ENCODE measurements at places on chromosomes 4 and X.
A peak's percentile ranks its signal among the peaks of the same experiment; 100 is the strongest.

GRCh38 chrX:38172596-38172995 lies 48.1 kb downstream of the SRPX start:
- no peak for DNase-seq

- DNase-seq = no peak
Observed at GRCh38 chr4:175773566-175773965, 38.5 kb downstream of the GPM6A start.

- no peak for DNase-seq
Observed at GRCh38 chr4:146053891-146054290, 115.3 kb upstream of the ZNF827 start.

- DNase-seq = no peak
Observed at GRCh38 chrX:16458208-16458607, 191.8 kb upstream of the S100G start.

- no peak for DNase-seq
Observed at GRCh38 chr4:93828995-93829819, 654 bp downstream of the ATOH1 start.

GRCh38 chr4:477686-478085 lies 21.3 kb downstream of the ZNF721 start:
- DNase-seq = no peak

GRCh38 chrX:103615781-103616371 lies 8.1 kb downstream of the TCEAL3 start:
- DNase-seq = no peak

GRCh38 chr4:146638786-146639505 lies at the start of gene POU4F2:
Gene POU4F2, plus strand, starts transcription at chr4:146638893. Its CDS starts 248 bp downstream, at chr4:146639141.
- no peak for DNase-seq

GRCh38 chrX:35890699-35891098 lies 28.8 kb upstream of the CFAP47 start:
- peak; percentile 8 for DNase-seq

GRCh38 chr4:100060765-100061416 lies 110.8 kb upstream of the H2AZ1 start:
- no peak for DNase-seq

DNA sequence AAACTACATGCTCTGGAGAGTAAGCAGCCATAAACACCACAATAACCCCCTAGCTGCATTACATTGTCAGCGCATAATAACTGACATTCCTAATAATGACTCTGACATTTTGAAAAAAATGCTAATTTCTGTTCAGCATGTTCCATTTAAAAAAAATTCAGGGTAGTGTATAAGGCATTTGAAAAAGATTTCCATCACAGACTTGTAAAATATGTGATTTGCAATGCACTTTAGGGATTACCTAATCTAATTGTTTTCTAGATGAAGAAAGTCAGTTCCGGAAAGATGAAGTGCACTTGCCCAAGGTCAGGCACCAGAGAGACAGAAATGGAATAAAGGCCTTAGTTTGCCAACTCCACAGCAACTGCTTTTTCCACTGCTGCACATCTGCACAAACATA lies 55.3 kb downstream of the FANCB start:
- DNase-seq = no peak

- DNase-seq = no peak
Observed at GRCh38 chr4:148857239-148857972, 415.2 kb upstream of the NR3C2 start.

DNA sequence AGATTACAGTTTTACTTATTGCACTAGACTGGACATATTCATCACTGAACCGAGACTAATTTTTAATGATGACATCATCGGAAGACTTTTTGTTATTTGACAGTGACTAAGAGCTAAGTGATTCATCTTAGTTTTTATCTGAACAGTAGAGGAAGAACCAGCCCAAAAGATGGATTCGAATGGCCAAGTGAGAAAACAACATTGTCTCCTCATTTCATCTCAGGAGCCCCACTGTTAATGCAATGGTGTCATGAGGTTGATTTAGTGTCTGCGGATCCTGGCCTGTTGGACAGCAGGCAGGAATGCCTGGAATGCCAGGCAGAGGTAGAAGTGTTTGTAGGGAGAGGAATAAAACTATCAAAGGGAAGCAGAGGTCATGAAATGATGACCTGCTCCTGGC lies 37.8 kb upstream of the HPF1 start:
- DNase-seq = no peak

DNA sequence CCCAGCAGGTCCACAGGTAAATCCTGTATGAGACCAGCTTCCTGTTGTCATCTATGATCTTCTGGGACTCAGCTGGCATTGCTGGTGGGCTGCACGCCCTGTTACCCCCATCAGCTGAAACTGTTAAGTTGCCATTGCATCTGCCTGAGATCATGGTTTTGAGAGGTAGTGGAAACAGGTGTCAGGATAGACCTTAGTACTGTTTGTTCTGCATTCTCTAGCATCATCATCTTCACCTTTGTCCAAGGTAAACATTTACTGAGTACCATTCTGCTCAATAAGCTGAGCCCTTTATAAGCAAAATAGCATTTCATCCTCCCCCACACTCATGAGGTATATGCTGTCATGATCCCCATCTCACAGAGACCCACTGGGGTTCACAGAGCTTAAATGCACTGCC lies 42.9 kb upstream of the PROM1 start:
- DNase-seq = no peak

DNA sequence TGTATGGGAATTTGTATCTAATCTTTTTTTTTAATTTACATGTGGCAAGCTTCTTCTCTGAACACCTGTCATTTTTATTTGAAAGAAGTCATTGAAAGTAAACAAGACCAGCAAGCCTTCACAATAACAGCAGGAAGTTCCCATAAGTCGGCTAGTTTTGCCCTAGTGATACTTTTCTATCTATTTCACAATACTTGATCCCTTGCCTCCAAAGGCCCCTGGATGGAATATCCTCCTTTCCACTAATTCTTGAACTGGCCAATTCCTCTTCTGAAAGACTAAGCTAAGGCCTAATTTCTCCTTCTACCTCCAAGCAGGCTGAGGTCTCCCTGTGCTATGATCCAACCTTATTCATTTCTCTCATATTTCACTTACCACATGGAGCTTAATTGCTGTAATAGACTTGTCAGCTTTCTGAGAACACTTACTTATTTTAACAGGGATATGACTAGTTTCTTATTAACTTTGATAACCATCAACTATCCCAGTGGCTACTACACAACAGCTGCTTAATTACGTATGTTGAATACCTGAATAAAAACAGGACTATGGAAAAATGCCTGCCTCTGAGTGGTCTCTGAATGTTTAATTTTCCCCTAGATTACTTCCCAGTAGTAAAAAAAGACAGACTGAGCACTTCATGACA lies 194.2 kb downstream of the MAD2L1 start:
- DNase-seq = no peak
